ENCODE measurements at places on chromosomes 1 and 21.

- DNase-seq = peak; percentile 70
These were observed 210.7 kb upstream of the EDN2 start for GRCh38 chr1:41695118-41695745.

DNA sequence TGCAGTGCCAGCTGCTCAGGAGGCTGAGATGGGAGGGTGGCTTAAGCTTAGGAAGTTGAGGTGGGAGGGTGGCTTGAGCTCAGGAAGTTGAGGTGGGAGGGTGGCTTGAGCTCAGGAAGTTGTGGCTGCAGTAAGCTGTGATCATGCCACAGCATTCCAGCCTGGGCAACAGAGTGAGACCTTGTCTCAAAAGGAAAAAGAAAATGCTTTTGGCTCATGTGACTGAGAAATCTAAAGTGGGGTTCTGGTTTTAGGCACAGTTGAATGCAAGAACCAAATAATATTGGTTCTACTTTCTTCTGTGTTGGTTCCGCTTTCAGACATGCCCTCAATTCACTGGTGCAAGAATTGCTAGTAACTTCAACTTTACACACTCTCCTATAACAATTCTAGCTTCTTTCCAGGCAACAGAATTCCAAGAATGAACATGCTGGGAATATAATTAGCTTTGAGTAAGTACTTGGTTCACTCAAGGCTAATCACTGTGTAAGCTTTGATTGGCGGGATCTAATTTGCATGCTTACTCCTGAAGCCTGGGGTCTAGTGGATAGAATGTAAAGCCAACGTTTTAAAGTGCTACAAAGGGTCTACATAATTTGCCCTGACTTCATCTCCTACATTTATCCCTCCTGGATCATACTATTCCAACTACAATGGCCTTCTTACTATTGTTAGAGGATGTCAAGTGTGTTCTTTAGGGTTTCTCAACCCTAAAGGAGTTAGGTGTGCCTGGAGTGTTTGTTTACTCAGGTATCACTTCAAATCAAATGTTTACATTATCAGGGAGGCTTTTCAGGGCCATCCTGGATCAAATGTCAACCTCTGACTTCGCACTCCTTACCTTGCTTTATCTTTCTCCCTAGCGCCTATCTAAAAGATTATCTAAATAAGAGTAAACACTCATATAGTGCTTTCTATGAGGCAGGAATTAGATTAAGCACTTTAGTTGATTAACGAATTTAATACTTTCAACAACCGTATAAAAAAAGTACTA is 115.1 kb downstream of the SLC16A1 start:
- DNase-seq = peak; percentile 59

GRCh38 chr1:15279576-15280230 is 32.7 kb downstream of the FHAD1 start:
- peak; percentile 68 for DNase-seq

- DNase-seq = peak; percentile 79
These were observed 6.7 kb upstream of the TIE1 start for GRCh38 chr1:43293896-43294760.

- DNase-seq = no peak
These were observed 5.7 kb upstream of the PAXBP1 start for GRCh38 chr21:32777269-32777668.

- no peak for DNase-seq
These were observed 14.5 kb downstream of the TBX15 start for GRCh38 chr1:118973531-118974137.

GRCh38 chr1:38046333-38046883 is at the start of gene POU3F1:
POU3F1 (minus strand) TSS chr1:38046793; CDS start chr1:38046743, 50 bp downstream.
- no peak for DNase-seq

DNA sequence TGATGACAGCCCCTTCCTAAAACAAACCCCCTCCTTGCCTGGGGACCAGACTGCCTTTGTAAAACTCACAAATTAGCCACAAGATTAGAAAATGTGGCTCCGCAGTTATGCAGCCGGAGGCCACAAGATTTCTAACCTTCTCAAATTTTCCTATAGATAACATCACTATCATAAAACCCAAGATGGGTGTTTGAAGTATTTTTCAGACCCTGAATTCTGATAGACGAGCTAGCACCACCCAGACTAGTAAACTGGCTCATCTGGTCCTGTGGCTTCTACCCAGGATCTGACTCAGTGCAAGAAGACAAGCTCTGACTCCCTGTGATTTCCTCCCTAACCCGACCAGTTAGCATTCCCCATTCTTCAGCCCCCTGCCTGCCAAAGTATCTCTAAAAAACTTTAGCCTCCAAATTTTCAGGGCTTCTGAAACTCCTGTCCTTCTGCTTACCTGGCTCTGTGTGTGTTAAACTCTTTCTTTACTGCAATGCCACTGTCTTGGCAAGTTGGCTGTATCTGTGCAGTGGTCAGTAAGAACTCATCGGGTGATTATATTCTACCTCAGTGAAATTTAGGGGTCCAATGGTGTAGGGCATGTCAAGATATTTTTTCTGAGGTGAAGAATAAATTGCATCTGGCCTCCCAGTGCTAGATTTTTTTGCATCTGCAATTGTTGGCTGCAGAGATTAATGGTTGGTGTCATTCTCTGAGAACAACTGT is 102.1 kb downstream of the S1PR1 start:
- peak; percentile 18 for DNase-seq

- DNase-seq = peak; percentile 99
These were observed 36.2 kb upstream of the LYST start for GRCh38 chr1:235902677-235903542.

DNA sequence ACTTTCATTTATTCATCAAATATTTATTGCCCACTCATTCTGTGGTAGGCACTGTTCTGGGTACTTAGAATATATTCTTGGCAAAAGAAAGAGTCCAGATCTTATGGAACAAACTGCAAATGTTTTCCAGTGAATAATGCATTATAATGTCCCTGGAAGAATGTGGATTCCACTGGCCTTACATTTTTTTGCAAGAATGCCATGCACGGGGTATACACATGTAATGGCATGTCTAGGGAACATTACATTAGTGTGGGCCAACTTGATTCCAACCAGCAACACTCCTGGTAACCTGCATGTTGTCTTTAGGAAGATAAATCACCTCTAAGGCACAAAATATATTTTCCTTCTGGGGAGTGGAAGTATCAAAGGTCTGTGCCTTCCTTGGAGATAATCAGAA is 33.0 kb upstream of the IFI44L start:
- DNase-seq = no peak

- DNase-seq = no peak
These were observed 1.9 kb upstream of the TEKT2 start for GRCh38 chr1:36081926-36082485.

- peak; percentile 56 for DNase-seq
These were observed 64.8 kb downstream of the SLX9 start for GRCh38 chr21:45004481-45005247.

DNA sequence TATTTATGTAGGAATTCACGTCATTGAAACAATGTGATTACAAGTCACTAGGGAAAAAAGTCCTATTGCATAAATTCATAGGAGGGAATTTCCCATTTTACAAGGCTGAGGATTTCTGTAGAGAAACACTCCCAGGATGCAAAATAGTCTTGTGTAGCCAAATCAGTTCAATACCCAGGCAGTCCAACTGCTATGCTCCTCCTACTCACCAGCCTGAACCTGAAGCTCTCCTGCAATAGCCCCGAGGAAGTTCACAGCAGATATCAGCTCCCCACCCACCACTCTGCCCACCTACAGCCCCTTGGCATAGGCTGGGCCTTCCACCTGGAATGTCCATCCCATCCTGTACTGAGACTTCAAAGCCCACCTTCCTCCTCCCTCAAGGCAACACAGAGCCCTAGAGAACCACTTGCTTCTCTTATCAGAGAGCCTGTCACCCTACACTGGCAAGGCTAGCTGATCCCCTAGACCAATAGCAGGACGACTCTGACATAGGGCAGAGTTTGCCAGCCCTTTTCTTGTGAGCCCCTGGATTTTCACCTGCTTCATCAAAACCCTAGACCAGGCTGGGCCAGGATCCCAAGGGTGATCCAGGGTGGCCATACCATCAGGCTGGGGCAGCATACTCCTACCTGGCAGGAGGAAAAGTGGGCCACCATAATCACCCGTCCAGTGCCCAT is 1.5 kb downstream of the LSS start:
- peak; percentile 17 for DNase-seq

DNA sequence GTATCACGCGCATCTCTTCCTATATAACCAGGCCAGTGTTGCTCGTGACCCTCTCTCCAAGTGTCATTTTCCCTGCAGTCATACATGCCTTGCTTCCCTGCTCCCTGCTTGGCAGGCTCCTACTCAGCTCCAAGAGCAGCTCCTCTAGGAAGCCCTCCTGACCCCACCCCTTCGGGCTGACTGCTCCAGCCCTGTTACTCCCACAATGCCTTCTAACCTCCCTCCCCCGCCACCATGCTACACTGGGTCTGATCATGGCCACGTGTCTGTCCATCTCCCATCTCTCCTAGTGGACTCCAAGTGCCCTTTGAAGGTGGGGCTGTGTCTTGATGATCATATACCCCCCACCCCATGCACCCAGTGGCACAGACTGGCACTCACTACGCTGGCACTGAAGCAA is 44.7 kb downstream of the MRPL37 start:
- no peak for DNase-seq

GRCh38 chr1:220818421-220819173 is 31.9 kb downstream of the MTARC1 start:
- DNase-seq = peak; percentile 97

GRCh38 chr1:199353906-199354305 is 673.6 kb upstream of the NR5A2 start:
- peak; percentile 34 for DNase-seq

DNA sequence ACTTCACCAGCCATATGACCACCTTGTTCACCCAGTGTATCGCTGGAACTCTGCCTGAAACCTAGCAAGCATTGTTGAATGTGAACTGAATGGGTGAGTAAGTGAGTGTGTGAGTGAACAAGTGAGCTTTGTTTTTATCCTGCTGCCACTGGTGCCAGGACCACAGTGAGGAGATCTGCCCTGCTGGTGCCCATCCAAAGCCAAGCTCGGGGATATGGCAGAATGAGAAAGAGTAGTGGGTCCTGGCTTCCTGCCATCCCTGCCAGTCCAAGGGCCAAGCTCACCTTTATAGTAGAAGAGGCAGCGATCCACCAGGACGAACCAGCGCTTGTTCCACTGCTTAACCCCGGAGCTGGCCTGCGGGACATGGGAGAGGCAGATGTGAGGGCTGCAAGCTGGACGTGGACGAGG is 53.4 kb upstream of the GOLT1A start:
- no peak for DNase-seq

DNA sequence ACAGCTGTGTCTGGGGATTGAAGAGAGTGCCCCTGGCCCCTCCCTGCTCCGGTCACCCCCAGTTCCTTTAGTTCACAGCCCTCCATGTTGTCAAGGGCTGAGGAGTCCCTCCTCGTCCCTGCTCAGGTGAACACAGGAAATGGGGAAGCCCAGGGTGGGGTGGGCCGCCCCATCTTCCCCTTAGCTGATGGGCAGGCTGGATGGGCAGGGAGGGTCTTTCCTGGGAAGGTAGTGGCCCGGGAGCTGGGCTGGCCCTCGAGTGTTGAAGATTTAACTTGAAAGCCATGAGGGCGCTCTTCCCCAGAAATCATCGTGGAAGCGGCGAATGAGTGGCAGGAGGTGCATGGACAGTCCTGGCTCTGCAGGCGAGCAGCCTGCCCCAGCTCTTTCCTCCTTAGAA is 18.3 kb upstream of the NPHP4 start:
- no peak for DNase-seq

GRCh38 chr1:55067914-55068313 is 28.6 kb downstream of the PCSK9 start:
- DNase-seq = no peak

GRCh38 chr1:58162952-58163550 is 383.5 kb downstream of the OMA1 start:
- peak; percentile 75 for DNase-seq

GRCh38 chr1:94550800-94551241 is 9.3 kb upstream of the F3 start:
- no peak for DNase-seq

DNA sequence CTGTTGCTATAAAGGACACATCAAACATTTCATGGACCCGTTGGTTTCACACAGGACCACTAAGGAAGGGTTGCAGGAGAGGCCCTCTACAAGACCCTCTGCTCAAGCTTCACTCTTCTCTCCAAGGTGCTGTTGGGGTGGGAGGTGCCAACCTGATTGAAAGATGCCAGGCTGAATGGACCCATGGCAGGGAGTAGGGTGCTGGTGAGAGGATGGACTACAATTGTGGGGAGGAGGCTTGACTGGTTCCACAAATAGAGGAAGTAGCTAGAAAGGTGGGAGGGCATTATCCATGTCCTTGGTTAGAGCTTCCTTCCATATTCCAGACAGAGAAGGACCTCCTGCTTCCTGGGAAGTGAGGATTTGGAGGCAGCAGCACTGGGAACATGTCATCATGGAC is 167.6 kb upstream of the HMGB4 start:
- no peak for DNase-seq

DNA sequence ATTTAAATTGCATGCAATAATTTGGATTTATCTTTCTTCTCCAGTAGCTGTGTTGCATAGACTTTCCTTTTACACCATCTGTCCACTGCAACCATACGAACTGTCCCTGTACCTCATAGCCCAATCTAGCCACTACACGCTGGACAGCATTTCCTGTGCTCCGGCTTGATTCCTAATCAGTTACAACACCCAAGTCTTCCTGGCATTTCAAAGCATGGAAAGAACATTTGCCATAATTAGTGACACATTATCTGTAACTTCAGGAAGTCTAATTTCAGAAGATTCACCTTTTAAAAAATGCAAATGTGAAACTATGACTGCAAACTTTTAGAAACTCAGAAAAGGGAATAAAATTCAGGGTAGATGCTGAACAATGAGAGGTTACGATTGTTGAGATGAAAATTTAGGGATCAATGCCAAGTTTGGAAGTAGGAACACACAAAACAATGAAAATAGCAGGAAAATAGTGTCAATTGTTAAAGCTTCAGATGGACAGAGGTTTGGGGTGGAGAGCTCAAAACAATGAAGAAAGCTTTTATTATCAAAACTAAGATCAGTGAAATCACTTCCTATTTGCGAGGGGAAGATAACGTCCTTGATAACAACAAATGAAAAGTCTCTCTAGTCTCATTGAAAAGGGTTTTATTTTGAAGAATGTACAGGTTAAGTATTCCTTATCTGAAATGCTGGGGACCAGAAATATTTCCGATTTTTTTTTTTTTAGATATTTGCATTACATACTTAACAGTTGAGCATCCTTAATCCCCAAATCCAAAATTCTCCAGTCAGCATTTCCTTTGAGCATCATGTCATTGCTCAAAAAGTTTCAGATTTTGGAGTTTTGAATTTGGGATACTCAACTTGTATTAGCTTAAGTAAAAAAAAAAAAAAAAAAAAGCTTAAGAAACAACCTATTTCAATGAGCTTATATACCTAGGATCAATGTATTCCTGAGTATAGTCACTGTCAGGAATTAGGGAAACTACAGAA is 107.3 kb downstream of the FNBP1L start:
- DNase-seq = no peak

All from M059J (cell line).